ENCODE measurements at places on chromosomes 4 and X.

DNA sequence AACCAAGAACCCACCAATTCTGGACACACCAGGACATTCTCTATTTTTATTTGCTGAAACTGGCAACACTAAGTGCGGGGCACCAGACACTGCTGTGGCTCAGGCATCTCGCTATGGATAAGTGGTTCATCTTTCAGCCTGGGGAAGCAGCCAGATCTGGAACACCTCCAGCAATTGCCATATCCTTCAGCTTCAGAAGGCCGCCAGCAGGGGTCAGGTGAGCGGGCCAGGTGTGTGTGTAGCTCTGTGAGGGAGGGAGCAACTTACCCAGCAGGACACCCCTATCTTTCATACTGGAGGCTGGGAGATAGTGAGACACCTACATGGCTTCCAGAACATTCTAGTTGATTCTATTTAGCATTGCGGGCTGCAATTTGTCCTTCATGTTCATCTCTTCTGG, 57.0 kb upstream of the GBA3 start:
- DNase-seq, result no peak

DNA sequence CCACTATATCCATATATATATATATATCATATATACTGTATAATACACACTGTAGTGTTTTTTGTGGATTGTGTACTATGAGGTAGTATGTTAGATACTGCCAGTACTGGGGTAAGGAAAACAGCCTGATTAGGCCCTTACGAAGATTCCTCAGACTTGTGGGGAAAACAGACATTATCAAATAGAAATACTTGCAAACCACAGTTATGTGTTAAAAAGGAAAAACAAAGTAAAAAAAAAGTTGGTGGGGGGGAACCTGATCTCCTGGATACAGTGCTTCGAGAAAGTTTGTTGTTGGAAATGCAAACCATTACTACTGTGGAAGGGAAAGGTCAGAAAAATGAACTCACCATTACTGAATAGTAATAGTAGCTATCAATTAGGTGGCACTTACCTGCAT, 53.0 kb downstream of the PKD2 start:
- DNase-seq, result no peak

DNA sequence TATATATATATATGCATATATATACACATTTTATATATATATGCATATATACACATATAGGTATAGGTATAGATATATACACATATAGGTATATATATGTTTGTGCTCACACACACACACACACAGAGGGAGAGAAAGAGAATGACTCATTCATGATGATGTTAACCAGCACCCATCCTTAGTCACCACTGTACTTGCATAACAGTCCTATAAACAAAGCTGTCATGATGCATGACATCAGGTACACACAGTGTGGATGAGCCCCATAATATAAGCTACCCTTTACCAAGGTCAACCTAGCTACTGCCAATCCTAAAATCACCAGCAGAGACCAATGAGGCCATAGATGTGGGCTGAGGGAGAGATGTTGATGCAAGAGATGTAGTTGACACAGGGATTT, 1408.0 kb downstream of the RAPGEF2 start:
- DNase-seq, result no peak

- DNase-seq, result no peak
Measured at GRCh38 chr4:109125084-109125483, 177.4 kb downstream of the COL25A1 start.

- DNase-seq, result no peak
Measured at GRCh38 chr4:95290702-95291101, 258.1 kb downstream of the UNC5C start.

- DNase-seq, result no peak
Measured at GRCh38 chr4:15836362-15836761, 58.2 kb downstream of the CD38 start.

- no peak for DNase-seq
Measured at GRCh38 chr4:183906489-183906738, 1.3 kb downstream of the STOX2 start.
